ENCODE measurements at places on chromosomes 1 and 21.

GRCh38 chr1:172638885-172639831 lies 19.7 kb upstream of the FASLG start:
- no peak for DNase-seq

DNA sequence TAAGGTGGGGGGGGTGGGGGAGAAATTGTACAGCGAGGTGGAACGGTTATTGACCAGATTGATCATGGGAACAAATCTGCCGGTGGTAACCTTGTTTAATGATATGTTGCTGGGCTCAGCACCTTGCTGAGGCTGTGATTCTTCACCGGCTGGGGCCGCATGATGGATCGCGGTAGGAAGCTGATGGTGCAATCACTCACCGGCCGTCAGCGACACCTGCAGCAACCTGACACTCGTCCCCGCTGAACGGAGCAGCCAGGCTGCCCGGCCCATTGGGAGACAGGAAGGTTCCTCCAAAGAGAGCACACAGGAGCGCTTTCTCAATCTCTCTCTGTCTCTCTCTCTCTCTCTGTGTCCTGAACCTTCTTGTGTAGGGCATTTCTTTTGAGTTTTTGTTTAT lies 128.5 kb upstream of the RRP15 start:
- DNase-seq, result no peak

DNA sequence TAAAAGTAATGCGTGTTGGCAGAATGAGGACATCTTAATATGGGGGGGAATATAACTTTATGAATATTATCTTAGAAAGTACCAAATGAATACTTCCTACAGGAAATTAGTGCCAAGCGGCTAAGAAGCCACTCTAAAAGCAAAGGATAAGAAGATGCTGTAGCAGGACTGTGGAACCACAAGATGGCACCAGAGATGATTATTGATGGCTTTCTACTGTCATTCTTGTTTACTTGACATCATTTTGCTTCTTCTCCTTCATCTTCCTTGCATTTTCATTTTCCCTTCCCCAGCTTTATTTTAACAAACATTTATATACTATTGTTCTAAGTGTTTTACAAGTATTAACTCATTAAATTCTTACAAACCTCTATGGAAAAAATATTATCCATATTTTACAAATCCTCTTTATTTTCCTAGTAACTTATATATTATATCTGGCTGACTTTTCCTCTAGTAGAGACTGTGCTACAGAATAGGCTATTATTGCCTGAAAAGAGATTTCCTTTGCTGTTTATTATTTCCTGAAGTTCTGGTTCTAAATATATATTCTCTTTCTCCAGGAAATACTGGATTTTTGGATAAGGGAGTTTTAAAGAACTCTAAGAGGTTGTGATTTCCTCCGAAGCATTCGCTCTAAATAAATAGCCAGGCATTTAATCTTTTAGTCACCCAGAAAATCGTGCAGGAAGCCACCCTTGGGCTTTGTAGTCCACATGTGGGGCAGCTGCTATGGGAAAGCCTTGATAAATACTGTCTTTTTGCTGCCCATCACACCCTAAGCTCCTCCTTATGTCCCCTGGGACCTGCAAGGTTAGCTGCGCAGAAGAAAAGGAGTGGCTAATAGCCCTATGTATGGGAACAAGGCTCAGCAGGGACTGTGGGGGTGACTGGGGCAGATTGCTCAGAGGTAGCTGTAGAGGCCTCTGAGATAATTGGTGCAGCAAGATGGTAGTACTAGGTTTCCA lies 69.8 kb downstream of the TPR start:
- no peak for DNase-seq

GRCh38 chr1:212162635-212163034 lies 122.6 kb upstream of the PPP2R5A start:
- no peak for DNase-seq

GRCh38 chr1:27133991-27134390 lies 20.9 kb downstream of the SLC9A1 start:
- DNase-seq, result no peak

DNA sequence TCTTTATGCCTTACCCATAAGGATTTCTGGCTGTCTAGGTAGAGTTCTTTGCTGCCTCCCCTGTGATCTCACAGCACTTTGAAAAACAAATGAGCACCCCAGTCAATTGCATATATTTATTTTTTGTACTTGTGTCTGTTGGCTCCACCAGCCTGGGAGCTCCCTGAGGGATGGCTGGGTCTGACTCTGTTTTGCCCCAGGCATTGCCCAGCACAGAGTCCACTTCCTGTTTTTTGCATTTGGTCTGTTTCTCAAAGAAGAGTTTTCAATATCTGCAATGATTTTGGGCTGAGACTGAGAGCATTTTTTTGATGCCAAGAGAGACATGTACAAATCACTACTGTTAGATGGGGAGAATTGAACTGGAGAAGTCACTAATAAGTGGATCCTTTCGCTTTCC lies 125.0 kb downstream of the FOXD2 start:
- DNase-seq, result no peak

- DNase-seq, result no peak
These were observed 4.1 kb downstream of the L1TD1 start for GRCh38 chr1:62198781-62199125.

- no peak for DNase-seq
These were observed 126.4 kb downstream of the HMGB4 start for GRCh38 chr1:33990281-33990680.

DNA sequence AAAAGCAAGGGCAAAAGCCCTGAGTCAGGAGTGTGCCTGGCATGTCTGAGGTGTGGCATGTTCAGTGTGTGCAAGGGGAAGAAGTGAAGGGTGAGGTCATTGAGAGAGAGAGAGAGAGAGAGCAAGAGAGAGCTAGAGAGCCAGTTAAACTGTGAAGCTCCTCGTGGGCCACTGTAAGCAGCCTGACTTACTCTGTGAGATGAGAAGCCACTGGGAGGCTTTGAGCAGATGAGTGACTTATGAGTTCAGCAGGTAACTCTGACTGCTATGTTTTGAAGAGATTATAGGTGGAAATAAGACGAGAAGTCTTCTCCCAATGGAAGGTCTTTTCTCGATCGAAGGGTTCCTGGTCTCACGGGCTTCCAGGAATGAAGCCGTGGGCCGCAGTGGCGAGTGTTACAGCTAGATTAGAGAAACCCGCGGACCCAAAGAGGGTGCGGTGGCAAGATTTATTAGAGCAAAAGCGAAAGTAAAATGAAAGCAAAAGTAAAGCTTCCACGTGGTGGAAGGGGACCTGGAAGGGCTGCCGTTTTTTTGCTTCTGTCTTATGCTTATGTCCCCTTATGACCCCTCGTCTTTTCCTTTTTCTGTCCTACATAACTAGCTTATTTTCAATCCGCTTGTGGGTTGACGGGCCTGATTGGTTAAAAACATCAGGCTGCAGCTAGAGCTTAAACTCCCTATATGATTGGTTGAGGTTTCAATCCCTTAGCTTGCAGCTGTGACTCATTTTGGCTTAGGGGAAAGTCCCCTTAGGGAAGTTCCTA lies 323.1 kb upstream of the FAM78B start:
- DNase-seq, result no peak

- DNase-seq, result no peak
These were observed 144.0 kb upstream of the ADGRL4 start for GRCh38 chr1:79150576-79150975.

DNA sequence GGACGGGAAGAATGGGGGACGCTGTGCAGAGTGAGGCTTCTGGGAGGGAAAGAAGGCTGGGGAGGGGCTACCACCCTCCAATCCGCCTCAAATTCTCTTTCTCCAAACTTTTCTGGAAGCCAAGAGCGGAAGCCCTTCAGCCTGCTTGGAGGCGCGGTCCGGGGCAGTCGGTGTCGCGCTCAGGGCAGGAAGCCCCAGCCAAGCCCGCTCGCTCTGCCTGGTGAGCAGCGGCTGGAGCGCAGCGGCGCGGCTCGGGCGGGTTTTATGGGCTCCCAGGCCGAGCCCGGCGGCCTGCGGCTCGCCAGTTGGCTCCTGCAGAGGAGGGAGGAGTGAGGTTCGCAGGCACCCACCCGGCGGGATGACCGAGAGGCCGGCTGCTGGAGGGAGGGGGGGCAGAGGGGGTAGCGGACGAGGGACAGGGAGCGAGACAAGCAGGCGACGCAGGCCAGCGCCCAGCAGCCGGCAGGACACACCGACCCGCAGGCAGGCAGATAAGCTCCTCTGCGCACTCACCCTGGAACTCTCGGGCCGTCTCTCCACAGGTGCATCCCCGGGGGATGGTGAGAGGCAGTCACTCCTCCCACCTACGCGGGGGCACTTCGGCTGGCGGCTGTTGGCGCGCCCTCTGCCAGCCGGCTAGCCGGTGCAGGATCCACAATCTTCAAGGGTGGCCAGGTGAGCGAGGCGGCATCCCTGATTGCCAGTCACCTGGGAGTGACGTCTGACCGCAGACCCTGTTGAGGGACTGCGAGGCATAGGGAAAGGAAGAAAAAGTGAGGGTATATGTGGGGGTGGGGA lies at the start of gene AVPR1B:
AVPR1B (minus strand) TSS at position 238 of the 798 bp plus-strand sequence. CDS start 498 bp downstream, outside the sequence.
- peak; percentile 40 for DNase-seq

- DNase-seq, result no peak
These were observed 78.8 kb upstream of the CD1D start for GRCh38 chr1:158101927-158102326.

DNA sequence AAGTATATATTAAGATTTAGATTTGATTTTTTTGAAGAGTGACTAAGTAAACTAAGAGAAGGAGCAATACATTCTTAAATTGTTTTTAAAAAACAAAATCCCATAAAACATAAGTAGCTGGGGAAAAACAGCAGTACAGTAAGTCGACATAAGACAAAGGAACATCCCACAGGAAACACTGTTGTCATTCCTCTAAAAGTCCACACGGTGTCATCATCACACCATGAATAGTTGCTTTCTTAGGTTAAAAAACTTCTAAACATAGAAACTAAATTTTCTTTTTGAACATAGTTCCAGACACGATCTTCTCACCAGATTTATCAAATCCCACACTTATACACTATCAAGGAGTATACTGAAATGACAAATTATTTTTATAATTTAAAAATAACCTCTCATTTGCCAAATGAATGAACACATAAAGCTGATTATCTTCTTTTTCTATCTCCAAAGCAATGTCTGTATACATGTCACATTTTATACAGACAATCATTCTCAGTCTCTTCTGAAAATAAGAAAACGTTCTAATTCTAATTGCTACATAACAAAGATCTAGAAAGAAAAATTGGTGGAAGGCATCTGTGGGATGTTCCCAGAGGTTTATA lies 15.8 kb downstream of the ODF2L start:
- DNase-seq, result no peak

- no peak for DNase-seq
These were observed 24.9 kb downstream of the UBE2U start for GRCh38 chr1:64228167-64228957.

- DNase-seq, result no peak
These were observed 32.8 kb downstream of the LHX4 start for GRCh38 chr1:180262628-180263488.

GRCh38 chr1:220928320-220928719 lies 49.1 kb downstream of the HLX start:
- DNase-seq, result no peak

GRCh38 chr21:26954662-26955121 lies 12.2 kb downstream of the ADAMTS5 start:
- no peak for DNase-seq

GRCh38 chr1:207040181-207040533 lies 7.6 kb upstream of the C1orf116 start:
- DNase-seq, result no peak

GRCh38 chr1:67615886-67616285 lies 69.1 kb upstream of the GADD45A start:
- no peak for DNase-seq

GRCh38 chr1:80417671-80418070 lies 1383.1 kb upstream of the ADGRL2 start:
- DNase-seq, result no peak

DNA sequence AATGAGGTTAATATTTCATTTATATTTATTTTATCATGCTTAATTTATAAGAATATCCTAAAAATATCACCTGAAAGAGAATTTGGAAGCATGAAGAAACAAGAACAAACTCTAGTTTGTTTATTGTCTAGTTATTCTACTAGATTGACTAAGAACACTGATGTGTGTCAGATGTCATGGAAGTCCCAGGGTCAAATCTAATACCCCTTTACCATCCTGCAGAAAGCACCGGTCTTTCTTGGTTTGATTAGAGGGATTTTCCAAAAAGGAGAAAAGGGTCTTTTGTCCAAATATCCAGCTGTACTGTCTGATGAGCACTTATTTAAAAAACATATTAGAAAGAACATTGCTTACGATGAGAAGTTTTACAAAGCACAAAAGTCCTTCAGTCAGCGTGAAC lies 20.7 kb upstream of the CR2 start:
- DNase-seq, result no peak

DNA sequence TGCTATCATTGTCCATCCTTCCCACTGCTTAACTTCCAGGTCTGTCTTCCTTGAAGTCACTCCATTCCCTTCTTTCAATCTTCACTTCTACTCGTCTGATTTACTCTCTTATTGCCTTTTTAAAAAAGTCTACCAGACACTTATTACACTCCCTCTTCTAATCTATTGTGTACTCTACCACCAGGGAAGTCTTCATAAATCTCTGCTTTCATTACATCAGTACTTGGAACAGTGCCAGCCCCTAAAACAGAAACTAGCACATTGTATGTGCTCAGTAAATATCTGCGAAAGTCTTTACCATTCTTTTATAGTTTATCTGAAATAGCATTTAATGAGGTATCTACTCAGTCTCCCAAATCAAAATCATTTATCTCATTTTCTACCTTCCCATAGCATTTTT lies 236.4 kb downstream of the USH2A start:
- DNase-seq, result no peak

- DNase-seq, result no peak
These were observed 132.9 kb downstream of the SLC30A10 start for GRCh38 chr1:219795363-219795917.

- DNase-seq, result no peak
These were observed 20.5 kb upstream of the ARTN start for GRCh38 chr1:43913051-43913501.
